ENCODE measurements at places on chromosomes 7 and 10.

DNA sequence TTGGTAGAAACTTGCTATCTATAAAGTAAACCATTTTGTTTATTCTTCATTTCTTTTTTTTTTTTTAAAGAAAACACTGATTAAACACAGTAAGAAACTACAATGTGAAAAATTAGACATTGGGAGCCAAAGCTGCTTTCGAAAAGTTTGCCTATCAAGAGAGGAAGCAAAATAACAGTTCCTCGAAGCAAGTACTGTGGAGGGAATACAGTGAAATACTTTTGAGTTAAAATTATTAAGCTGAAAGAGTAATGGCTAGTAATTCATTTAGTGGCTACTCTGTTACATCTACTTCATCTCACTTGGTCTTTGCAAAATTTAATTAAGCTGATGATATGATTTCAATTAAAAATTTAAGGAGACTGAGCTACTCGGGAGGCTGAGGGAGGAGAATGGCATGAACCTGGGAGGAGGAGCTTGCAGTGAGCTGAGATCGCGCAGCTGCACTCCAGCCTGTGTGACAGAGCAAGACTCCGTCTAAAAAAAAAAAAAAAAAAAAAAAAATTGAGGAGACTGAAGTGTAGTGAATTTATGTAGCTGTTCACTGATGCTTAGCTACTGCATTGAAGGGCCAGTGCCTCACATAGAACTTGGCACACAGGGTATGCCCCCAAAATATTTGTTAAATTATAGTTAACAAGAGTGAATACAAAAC lies 982.1 kb upstream of the MBL2 start:
- no peak for DNase-seq

DNA sequence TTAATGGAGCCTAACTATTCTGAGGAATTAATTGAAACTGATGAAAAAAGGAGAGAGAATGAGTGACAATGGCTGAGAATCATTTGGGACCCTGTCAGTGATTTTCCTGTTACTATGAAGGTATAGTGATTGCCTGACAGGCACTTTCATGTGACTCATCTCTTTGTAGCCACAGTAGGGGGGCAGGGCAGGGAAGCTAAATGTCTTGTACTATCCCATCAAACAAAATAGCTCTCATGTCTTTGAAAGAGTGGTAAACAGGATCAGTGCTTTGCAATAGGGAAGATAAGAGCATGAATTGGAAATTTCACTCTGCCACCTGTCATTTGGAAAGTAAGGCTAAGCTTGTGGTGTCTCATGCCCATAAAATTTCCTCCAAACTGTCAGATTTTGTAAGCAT lies 94.5 kb upstream of the GSDME start:
- no peak for DNase-seq

DNA sequence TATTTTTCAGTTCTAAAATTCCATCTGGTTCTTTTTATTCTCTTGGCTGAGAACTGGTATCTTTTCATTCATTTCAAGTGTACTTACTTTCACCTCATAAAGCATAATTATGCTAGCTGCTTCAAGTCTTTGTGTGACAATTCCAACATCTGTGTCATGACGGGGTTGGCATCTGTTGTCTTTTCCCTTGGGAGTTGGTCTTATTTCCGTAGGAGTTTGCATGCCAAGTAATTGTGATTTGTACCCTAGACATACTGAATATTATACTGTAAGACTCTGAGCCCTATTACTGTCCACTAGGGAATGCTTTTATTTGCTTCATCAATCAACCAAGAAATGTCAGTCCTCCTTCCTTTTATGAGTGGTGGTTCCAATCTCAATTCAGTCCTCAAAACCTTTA lies 24.6 kb upstream of the HUS1 start:
- DNase-seq, result no peak

- DNase-seq, result no peak
Measured at GRCh38 chr7:32063614-32064013, 6.6 kb downstream of the PDE1C start.

DNA sequence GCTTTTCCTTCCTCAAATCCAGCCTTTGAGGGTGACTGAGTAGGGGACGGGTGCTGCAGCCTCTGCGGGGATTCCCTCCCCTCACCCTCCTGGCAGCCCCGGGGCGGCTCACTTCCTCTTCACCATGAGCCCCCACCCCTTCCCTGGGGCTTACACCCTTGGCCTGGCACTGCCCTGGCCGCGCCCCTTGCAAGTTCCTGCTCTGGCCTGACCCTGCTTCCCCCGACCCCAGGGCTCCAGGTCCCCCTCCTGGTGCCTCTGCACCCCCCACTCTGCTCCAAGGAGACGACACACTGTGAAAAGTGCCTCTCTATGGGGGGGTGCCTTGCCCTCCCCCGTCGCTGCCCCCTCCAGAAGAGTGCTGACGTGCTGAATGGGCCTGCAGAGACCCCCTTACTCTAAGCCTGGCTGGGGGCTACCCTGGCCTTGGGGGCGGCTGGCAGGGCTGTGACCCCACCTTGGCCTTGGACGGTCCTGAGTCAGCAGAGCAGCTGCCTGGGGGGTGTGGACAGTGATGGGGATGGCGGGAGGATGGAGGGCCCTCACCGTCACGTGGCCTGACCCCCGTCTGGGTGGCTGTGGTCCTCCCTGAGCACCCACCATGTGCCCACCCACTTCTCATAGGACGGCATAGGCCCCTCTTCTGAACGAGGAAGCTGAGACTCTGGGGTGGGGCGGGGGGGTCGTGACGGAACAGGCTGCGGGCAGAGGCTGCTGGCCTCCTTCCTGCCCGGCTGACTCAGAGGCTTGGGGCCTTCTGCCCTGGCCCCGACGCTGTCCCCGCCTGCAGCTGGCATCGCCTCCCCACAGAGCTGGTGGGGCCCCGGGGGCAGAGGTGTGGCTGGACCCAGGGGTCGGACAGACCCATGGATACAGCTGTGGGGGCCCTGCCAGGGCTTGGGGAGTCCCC lies 9.8 kb downstream of the LFNG start:
- no peak for DNase-seq

DNA sequence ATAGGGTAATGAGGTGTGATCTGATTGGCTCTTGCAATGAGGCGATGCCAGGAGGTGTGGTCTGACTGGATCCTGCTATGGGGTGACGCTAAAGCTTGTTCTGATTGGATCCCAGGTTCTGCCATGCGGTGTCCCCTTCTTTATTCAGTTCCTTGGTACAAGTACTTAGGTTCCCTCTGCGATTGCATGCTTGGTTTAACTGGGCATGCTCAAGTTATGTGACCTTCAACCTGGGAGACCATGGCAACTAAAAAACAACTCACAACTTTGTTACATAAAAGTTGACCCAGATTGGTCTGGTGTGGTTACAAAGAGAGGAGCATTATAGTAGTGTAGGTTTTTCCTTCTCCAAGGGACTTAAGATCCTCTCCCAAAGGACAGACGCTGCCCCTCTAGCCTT lies 49.5 kb upstream of the DNAJC1 start:
- DNase-seq, result no peak

DNA sequence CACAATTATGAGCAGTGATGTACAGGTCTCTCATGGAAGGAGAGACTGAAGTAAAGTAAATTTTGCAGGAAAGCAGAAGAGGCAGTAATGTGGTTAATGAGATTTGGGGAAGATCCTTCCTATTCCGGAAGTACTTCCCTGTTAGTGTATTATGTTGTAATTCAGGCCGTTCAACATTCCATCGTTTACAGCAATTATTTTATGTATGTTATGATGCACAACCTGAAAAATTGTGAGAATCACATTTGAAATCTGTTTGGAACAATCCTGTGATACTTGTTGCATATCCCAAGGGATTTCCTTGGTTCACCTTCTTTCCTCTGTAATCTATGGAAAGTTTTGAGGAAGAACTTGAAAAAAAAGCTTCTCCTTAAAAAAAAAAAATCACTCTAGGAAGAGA lies 247.8 kb downstream of the SEMA3A start:
- DNase-seq, result no peak

DNA sequence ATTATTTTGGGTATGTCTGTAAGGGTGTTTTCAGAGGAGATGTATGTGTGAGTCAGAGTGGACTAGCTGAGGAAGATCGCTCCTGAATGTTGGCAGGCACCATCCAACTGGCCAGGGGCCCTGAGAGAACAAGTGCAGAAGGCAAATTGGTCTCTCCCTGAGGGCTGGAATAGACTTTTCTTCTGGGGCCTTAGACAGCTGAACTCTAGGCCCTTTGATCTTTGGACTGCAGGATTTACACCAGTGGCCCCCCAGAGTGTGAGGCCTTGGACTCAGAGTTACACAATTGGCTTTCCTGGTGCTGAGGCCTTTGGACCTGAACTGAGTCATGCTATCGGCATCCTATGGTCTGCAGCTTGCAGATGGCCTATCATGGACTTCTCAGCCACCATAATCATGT lies 217.2 kb downstream of the REEP3 start:
- no peak for DNase-seq

DNA sequence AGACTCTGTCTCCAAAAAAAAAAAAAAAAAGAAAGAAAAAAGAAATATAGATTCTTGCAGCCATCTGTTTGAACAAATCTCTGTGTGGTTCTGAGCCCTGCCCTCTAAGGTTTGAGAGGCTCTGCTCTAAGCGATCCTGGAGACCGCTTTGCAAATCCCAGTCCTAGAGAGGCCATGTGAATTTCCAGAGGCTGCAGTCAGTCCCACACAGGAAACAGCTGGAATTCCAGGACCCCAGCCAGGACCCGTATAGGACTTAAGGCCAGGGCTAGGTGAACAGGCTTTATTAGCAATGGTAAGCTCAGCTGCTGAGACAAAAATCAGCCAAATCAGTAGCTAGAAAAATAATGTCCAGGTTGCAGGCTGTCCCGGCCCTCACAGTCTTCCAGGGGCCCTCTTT lies 154.8 kb downstream of the RPS24 start:
- no peak for DNase-seq

DNA sequence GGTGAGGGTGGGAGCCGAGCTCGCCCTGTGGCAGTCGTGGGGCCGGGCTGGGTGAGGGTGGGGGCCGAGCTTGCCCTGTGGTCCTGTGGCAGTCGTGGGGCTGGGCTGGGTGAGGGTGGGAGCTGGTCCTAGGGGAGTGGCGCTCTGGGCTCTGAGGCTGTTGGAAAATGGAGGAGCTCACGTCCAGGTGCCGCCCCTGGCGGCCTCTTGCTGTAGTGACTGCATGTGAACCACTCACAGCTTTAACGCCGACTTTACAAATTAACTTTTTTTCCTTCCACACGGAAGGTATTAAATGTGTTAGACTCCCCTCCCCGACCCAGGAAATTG lies 312.6 kb downstream of the WDR37 start:
- DNase-seq, result no peak

GRCh38 chr7:130179631-130180030 lies 25.6 kb downstream of the TMEM209 start:
- DNase-seq, result no peak

GRCh38 chr7:131052285-131052904 lies 275.3 kb upstream of the MKLN1 start:
- DNase-seq, result no peak

DNA sequence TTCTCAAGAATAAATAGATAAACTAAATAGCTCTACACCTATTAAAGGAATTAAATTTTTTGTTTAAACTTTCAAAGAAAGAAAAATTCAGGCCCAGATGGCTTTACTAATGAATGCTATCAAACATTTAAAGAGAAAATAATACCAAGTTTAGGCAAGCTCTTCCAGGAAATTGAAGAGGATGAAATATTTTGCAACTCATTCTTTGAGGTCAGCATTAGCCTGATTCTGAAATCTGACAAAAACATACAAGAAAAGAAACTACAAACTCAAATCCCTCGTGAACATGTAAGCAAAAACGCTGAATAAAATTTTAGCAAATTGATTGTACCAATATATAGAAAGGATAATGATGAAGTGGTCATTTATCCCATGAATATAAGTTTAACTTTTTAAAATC lies 93.4 kb downstream of the RTKN2 start:
- no peak for DNase-seq

- no peak for DNase-seq
Measured at GRCh38 chr7:159034988-159035387, 109.7 kb downstream of the VIPR2 start.

DNA sequence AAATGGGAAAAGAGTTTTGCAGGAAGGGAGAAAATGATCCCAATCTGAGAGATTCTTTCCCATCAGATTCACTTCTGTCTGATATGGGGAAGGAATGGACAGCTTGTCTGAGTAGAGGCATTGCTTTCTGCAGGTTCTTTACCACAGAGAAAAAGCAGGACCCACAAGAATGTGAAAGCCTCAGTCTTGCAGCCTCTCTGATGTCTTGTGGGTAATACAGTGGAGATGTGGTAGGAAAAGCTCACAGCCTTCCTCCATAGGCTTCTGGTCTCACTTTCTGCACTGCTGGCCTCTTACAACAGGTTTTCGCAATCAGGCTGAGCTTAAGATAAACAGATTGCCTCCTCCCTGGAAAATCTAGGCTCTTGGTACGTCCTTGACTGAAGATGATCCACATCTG lies 551 bp downstream of the IFIT1 start:
- no peak for DNase-seq

- no peak for DNase-seq
Measured at GRCh38 chr10:57535306-57535705, 732.4 kb downstream of the IPMK start.

DNA sequence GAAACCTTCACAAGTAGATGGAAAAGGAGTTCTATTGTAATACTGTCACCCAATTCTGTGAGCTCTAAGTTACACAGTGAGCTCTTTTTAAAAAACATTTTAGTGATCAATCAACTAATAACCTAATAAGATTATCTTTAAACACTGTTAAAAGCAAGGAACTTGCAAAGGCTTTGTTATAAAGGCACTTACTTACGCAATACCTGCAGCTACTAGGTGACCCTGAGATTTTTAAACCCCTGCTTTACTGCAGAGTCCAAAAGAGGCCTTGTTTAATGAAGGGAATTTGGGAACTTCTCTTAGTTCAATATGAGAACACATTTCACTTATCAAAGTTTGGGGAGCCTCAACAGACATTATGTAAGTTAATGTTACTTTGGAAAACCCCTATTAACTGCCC lies 53.3 kb downstream of the P4HA1 start:
- DNase-seq, result no peak

GRCh38 chr10:14671386-14671831 lies 103.3 kb downstream of the FAM107B start:
- DNase-seq, result no peak

Measured in activated CD8-positive, alpha-beta memory T cell treated with anti-CD3 and anti-CD28 coated beads for 1 hour (primary cell).